ENCODE measurements at places on chromosomes 7 and 10. TPM values are rescaled to one million over a fixed set of nuclear protein-coding genes. Genes with fewer than 3 reads are reported as not detected.

PRKCQ gene
- 0.16 TPM for total RNA-seq

FAM25G gene
- not detected for total RNA-seq

PVRIG gene
- not detected for total RNA-seq

- DNase-seq, result no peak
Observed at GRCh38 chr10:17768957-17769356, 17.0 kb downstream of the TMEM236 start.

DNA sequence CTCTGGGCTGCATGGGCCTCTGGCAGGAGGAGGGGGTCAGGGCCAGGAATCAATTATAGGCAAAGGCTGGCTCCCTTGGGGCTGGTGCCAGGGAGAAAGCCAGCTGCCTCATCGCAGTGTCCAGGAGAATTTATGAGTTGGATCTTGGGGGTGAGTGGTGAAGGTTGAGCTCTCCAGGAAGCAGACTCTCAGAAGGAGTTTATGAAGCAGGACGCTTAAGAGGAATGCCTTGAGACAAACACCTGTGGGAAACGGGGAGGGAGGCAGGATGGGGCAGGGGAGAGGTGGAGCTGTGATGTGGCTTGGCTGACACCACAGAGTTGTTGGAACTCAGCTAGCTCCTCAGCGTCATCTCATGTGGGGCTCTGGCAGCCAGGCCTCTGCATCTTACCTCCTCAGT is 428.5 kb downstream of the RPS24 start:
- no peak for DNase-seq

DNA sequence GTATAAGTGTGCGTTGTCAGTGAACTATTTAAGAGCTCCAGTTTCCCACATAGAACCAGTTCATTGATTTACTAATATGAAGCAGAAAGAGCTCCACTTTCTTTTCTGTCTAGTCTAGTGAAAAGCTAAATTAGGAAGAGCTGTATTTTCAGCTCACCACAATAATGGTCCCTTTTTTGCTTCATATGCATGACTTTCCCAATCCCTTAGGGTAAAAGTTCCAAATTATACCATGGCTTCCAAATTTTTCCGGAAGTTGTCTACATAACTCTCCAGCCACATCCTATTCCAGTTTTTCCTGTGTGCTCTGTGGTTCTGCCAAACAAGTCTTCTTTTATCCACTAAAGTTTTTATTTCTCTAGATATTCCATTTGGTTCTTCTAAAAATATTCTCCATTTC is 685.2 kb downstream of the REEP3 start:
- DNase-seq, result no peak

Measured in HT1080 (cell line).